ENCODE measurements at places on chromosomes 16 and 17.
A peak's percentile ranks its signal among the peaks of the same experiment; 100 is the strongest.

GRCh38 chr17:290626-291025 is 62.0 kb downstream of the RPH3AL start:
- DNase-seq = no peak

- no peak for DNase-seq
Observed at GRCh38 chr16:19486750-19487325, 35.1 kb downstream of the GDE1 start.

DNA sequence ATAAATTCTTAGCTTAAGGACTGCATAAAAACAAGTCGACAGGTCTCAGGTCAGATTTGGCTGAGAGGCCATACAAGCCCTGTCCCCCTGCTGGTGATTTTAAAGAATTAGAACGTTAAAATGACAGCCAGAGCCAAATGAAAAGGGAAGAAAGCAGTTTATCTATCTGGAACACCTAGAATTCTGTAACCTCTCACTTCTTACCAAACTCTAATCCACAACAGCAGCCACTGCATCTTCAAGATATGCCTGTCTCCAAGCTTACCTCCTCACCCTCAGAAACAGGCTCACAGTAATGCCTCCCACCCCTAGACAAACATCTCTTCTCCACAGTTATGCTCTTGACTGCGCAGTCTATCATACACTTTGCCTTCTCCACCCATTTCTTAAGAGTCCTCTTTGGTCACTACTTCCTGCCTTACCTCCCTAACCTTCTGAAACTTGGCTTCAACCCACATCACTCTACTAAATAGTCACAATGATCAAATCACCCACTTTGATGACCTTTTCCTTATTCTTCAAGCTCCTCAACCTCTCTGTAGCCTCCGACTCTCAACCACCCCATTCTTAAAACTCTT is 14.2 kb downstream of the ANKFY1 start:
- DNase-seq = no peak

DNA sequence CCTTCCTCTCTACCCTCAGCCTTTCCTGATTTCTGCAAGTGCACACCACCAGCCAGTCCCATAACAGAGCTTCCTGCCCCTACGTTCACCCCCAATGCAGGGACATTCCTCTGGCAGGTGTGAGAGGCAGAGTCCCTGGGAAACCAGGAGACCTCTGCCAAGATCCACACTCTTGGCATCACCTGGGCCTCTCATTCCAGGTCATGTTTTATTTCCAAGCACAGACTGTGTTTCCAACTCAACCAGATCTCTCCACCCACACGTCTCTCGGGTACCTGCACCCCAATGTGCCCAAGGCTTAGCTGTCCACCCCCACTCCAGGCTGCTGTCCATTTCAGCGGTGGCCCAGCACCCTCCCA is 21.0 kb upstream of the PHB1 start:
- no peak for DNase-seq

- DNase-seq = no peak
Observed at GRCh38 chr16:84003038-84003437, 35.0 kb downstream of the NECAB2 start.

GRCh38 chr17:58520843-58521430 is 6.5 kb upstream of the MTMR4 start:
- DNase-seq = peak; percentile 34

DNA sequence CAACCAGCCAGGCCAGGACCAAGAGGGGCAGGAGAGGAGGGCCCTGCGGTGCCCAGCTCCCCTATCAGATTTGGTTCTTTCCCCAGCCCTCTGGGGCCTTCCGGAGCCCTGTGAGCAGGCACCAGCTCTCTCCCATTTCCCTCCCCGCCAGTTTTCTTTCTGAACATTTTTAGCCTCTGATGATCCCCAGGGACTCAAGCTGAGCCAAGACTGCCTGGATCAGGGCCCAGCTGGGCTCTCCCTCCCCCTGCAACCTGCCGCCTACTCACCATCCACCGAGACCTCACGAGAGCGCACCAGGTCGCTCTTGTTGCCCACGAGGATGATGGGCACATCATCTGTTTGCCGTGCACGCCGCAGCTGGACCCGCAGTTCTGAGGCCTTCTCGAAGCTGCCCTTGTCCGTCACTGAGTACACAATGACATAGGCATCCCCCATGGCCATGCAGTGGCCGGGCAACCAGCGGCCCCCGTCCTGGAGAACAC is 2.0 kb downstream of the RRAD start:
- no peak for DNase-seq

DNA sequence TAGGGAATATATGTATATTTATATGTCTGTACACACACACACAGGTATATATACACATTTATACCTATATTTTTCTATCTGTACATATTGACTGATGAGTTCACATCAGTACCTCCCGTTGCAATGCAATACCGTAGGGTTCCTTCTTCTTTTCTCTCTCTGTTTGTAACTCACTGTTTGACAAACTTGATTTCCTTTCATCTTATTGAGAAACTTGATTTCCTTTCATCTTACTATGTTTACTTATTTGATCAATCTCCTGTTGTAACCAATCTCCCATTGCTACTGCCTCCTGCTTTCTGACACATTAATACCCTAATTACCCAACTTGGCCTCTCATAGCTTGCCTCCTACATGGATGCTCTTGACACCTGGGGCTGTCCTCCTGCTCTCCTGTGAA is 49.8 kb downstream of the NFAT5 start:
- no peak for DNase-seq

DNA sequence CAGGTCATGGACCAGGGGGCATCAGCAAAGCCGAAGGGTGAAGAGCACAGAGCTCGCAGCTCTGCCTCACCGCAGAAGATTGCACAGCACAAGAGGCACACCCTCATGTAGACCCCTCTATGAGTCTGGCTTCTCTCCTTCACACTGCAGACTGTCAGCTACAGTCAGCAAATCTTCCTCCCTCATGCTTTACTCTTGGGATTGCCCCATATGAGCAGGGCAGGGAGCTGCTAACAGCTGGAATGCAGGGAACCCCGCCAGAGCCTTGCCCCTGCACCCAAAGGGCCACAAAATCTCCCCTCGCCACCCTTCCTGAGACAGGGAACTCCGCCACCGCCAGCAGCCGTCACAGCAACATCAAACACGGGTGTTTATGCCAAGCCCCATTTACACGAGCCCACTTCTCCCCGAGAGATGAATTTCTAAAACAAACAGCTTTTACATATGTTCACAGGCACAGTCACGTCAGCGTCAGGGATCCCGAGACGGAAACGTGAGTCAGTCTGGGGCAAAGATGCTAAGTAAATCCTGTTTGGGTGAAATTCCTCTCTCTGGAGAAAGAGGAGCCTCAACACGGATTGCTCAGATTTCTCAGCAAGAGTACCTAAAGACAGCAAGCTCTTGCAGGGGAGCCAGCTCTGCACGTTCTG is 121.9 kb downstream of the CDYL2 start:
- no peak for DNase-seq

DNA sequence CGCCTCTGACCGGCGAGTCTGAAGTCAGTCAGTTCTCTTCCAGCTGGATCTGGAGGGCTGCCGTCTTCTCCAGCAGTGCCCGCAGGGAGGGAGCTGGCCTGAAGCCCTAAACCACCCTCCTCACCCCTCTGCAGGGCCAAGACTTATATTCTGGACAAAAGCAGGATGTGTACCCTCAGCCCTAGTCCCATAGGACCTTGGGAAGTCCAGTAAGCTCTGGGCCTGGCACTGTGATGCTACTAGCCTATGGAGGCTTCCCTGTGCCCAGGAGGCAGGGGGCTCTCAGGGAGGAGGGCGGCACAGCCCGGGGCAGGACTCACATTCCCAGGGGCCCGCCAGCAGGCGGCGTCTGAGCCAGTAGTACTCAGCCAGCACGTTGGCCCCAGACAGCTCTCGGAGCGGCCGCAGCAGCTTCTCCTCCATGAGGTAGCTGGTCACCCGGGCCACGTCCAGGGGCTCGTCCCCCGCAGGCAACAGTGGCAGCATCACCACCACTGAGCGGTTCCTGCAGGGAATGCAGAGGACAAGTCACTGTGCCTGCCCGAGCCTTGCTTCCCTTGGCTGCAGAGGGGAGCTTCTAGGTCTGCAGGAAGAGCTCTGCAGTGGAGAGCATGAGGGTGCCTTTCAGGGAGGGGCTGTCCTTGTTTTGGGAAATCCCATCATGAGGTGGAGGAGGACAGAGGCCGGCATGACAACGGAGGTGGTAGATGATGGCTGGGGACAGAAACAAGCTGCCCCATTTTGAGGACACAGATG is 41.7 kb downstream of the RMI2 start:
- DNase-seq = no peak

GRCh38 chr16:48157794-48158193 is 2.0 kb upstream of the ABCC12 start:
- DNase-seq = no peak

DNA sequence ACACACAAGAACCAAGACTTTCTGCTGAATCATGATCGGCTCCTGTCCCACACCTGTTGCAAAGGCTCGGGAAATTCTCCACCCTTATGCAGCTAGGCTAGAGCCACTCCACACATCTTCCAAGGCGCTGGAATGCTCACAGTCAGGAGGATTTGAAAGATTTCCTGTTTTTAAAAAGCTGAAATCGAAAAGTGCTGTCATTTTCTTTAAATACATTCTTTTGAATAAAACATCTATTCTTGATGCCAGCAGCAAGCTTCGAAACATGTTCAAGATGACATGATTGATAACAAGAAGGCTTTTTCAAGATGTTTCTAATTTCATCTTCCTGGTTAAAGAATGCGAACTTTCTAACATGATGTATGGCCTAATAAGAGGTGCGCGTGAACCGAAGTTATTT is 219.7 kb upstream of the CDH5 start:
- no peak for DNase-seq

GRCh38 chr17:81378941-81379511 is 16.2 kb upstream of the BAHCC1 start:
- no peak for DNase-seq

All from activated naive CD4-positive, alpha-beta T cell treated with anti-CD3 and anti-CD28 coated beads, Interleukin-2, amount 10 ng/mL, durations not matched to agents 7 days and 5 days (primary cell).